ENCODE measurements at places on chromosomes 4 and X. TPM values are rescaled to one million over a fixed set of nuclear protein-coding genes. Genes with fewer than 3 reads are reported as not detected.

ODAPH gene
- total RNA-seq, result not detected

CXCL11 gene
- total RNA-seq, result not detected

DCAF8L1 gene
- total RNA-seq, result not detected

BEX2 gene
- total RNA-seq, result 18.6 TPM

SPANXB1 gene
- not detected for total RNA-seq

ATP1B4 gene
- total RNA-seq, result 0.42 TPM

HTN1 gene
- total RNA-seq, result not detected

MGAT4D gene
- not detected for total RNA-seq

PGAM4 gene
- 0.56 TPM for total RNA-seq

ARMCX2 gene
- total RNA-seq, result 35.9 TPM

GIMD1 gene
- not detected for total RNA-seq

GRIPAP1 gene
- 23.7 TPM for total RNA-seq

SSX3 gene
- total RNA-seq, result not detected

IDUA gene
- 15.4 TPM for total RNA-seq

FGFR3 gene
- 5.4 TPM for total RNA-seq

CT45A9 gene
- total RNA-seq, result not detected

ALB gene
- 2.2 TPM for total RNA-seq

PCYT1B gene
- total RNA-seq, result 2.8 TPM

NR0B1 gene
- total RNA-seq, result not detected

HSPA4L gene
- 9.5 TPM for total RNA-seq

PAGE5 gene
- not detected for total RNA-seq

USP17L22 gene
- not detected for total RNA-seq

TET2 gene
- total RNA-seq, result 19.6 TPM

GPR143 gene
- total RNA-seq, result not detected

NRK gene
- 1.4 TPM for total RNA-seq

STK26 gene
- 1.5 TPM for total RNA-seq

GAGE1 gene
- not detected for total RNA-seq

MSX1 gene
- 6.1 TPM for total RNA-seq

FHDC1 gene
- total RNA-seq, result 0.53 TPM

PLAC1 gene
- not detected for total RNA-seq

GLRA2 gene
- total RNA-seq, result not detected

STPG2 gene
- 0.24 TPM for total RNA-seq

DTHD1 gene
- total RNA-seq, result 0.10 TPM

TMSB15C gene
- 0.34 TPM for total RNA-seq

TEX13D gene
- total RNA-seq, result not detected

TEX13C gene
- total RNA-seq, result not detected

NAP1L5 gene
- total RNA-seq, result 12.4 TPM

CLDN34 gene
- not detected for total RNA-seq

PRDM8 gene
- 1.5 TPM for total RNA-seq

MEPE gene
- not detected for total RNA-seq

SSX1 gene
- not detected for total RNA-seq

AFF2 gene
- total RNA-seq, result 0.80 TPM

CSAG2 gene
- total RNA-seq, result not detected

CYSLTR1 gene
- total RNA-seq, result 3.1 TPM

RCHY1 gene
- total RNA-seq, result 52.3 TPM

CSAG1 gene
- total RNA-seq, result not detected

ART3 gene
- total RNA-seq, result 23.4 TPM

FRYL gene
- 41.3 TPM for total RNA-seq

ZCCHC12 gene
- total RNA-seq, result not detected

SAGE1 gene
- not detected for total RNA-seq

SLC38A5 gene
- total RNA-seq, result 1.2 TPM

ARSD gene
- 10.6 TPM for total RNA-seq

GLRB gene
- total RNA-seq, result 10.6 TPM

PNMA5 gene
- 0.06 TPM for total RNA-seq

GPR173 gene
- 2.8 TPM for total RNA-seq

AGTR2 gene
- 0.41 TPM for total RNA-seq

CLNK gene
- not detected for total RNA-seq
